Mesenchymal stem cell (in vitro differentiated cells and primary cell): ENCODE measurements at places on chromosomes 3 and 15.
A peak's percentile ranks its signal among the peaks of the same experiment; 100 is the strongest.

- DNase-seq = no peak
Measured at GRCh38 chr15:67070892-67071664, 5.7 kb downstream of the SMAD3 start.

- no peak for DNase-seq
Measured at GRCh38 chr3:131125684-131126083, 99.0 kb downstream of the NEK11 start.

- no peak for DNase-seq
Measured at GRCh38 chr3:184198509-184198908, 12.5 kb downstream of the ABCF3 start.

DNA sequence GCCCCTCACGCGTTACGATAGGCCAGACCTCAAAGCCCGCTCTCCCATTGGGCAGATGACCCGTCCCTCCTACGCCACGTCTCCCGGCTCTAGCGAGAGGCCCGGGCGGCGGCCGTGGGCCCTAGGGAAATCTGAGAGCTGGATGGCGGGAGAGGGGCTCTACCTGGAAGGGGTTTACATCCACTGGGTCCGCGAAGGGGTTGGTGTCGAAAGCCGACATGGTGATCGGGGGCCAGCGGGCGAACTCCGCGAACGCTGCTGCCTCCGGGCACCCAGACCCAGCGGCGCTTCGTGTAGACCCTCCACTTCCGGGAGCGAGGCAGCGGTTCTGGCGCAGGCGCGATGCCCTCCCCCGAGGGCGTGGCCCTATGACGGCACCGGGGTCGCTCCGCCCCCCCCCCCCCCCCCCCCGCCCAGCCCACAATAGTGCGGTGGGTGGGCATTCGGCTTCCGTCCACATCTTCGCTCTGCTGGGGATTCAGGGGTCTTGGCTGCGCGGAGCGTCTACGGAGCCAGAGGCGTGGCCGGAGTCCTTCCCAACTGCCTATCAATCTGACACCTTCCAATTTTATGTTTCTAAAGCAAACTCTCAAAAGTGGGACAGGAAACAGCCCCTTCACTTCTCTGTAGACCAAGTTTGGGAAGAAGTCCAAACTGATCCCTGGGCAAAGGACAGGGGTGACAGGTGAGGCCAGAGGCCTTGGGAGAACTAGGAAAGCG, at the start of gene SCAMP2:
Gene SCAMP2 (minus strand): TSS at position 330 of the 720 bp plus-strand sequence. CDS start 110 bp downstream, at position 220.
- peak; percentile 97 for DNase-seq
